ENCODE measurements at places on chromosomes 2 and 18. TPM values are rescaled to one million over a fixed set of nuclear protein-coding genes. Genes with fewer than 3 reads are reported as not detected.

The FAHD2B gene
- 9.6 TPM for total RNA-seq

DNA sequence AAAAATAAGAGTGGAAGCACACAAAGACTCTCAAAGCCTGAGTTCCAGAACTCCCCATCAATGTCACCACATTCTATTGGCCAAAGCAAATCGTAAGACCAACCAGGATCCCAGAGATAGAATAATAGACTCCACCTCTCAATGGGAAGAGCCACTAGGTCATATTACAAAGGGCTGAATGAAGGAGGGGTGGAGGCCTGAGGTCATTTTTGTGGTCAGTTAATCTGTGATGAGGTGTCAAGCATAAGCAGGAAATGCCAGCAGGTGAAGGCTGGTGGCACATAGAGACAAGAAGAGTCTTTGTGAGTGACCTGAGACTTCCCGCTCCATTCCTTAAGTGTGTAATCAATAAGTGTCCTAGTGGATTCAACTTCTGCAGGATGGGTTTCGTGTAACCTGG is 144.3 kb downstream of the TFCP2L1 start:
- no peaks in the 10 kb centered on the region for H3K4me1 ChIP-seq
- no peaks in the 10 kb centered on the region for H3K36me3 ChIP-seq
- H3K27ac ChIP-seq = no peak overlapping the region
- H3K27me3 ChIP-seq = peaks cover 3% of the 10 kb centered on the region

The AQP12B gene
- total RNA-seq = not detected

- H3K36me3 ChIP-seq = no peaks in the 10 kb centered on the region
- no peaks in the 10 kb centered on the region for H3K27me3 ChIP-seq
- no peak overlapping the region for H3K4me3 ChIP-seq
- peaks cover 7% of the 10 kb centered on the region for H3K4me1 ChIP-seq
These were observed 205.8 kb downstream of the INSIG2 start for GRCh38 chr2:118294063-118294462.

DNA sequence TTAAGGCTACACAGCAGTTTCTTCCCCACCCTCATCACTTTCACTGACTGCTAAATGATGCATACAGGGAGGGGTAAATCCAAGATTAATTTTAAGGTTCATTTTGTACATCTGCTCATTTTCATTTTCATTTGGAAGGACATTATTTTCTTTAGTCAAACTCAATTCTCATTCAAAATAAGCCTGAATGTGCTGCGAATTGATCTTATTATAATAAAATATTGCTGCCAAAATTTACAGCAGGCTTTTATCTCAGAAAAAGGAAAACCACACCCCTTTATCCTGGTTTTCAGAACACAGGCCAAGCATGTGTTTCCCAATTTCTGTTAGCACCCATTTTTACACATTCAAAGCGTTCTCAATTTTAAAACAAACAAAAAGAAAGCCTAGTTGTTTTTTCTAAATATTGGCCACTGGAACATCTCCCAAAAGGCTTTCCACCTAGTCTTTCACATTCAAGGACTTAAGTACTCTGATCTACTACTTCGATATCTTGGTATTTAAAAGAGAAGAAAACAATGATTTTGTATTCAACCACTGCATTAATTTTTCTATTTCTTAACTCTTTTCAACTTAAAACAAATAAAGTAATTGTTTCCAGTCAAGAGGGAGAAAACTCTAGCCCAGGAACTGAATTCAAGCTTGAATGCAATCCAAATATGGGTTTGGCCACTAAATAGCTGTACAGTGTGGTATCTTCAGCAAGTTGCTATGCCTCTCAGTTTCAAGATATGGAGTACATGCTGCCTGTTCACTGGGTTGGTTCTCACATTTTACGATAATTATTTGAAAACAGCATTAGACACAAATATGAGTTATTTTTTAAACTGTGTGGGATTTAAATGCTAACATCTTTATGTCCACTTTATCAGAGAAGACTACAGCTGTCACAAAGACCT is 52.5 kb downstream of the CDH2 start:
- no peaks in the 10 kb centered on the region for H3K36me3 ChIP-seq
- DNase-seq = no peak
- H3K4me1 ChIP-seq = no peaks in the 10 kb centered on the region
- H3K27me3 ChIP-seq = no peaks in the 10 kb centered on the region
- no peak overlapping the region for H3K27ac ChIP-seq

The SPATA3 gene
- total RNA-seq = not detected

DNA sequence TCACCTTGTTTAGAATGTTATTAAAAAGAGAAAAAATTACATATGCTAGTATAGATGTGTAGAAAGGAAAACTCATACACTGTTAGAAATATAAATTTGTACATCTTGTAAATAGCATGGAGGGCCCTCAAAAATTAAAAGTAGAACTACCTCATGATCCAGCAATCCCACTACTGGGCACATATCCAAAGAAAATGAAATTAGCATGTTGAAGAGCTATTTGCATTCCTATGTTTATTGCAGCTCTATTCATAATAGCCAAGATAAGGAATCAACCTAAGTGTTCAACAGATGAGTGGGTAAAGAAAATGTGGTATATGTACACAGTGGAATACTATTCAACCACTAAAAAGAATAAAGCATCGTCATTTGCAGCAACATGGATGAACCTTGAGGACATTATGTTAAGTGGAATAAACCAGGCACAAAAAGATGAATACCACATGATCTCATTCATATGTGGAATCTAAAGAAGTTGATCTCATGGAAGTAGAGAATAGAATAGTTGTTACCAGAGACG is 251.5 kb upstream of the THUMPD2 start:
- no peaks in the 10 kb centered on the region for H3K36me3 ChIP-seq
- no peak overlapping the region for H3K27ac ChIP-seq
- H3K4me1 ChIP-seq = no peaks in the 10 kb centered on the region
- no peaks in the 10 kb centered on the region for H3K27me3 ChIP-seq
- no peak for DNase-seq

The SPP2 gene
- total RNA-seq = not detected

DNA sequence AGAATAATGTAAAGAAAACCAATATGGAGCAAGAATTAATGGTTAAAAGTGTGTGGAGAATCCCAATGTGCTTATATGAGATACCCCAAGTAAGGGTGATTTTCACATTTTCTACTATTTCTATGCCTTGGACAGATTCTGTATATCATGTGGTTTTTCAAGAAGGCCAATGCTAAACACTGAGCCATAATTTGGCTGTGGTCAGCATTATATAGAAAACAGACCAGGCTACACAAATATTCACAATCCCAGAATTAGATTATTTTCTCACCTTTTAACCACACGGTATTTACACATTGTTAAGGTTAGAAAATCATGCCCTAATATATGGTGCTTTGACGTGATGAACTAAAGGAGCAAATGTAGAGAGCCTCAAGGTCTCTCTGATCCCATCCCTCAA is 277.4 kb upstream of the LRATD1 start:
- DNase-seq = no peak
- no peak overlapping the region for H3K27ac ChIP-seq
- H3K4me3 ChIP-seq = no peak overlapping the region
- H3K27me3 ChIP-seq = no peaks in the 10 kb centered on the region

- H3K4me1 ChIP-seq = no peaks in the 10 kb centered on the region
- H3K27me3 ChIP-seq = peaks cover 36% of the 10 kb centered on the region
- H3K4me3 ChIP-seq = no peak overlapping the region
- H3K27ac ChIP-seq = no peak overlapping the region
- no peak for DNase-seq
These were observed 212.0 kb upstream of the SALL3 start for GRCh38 chr18:78767648-78768071.

DNA sequence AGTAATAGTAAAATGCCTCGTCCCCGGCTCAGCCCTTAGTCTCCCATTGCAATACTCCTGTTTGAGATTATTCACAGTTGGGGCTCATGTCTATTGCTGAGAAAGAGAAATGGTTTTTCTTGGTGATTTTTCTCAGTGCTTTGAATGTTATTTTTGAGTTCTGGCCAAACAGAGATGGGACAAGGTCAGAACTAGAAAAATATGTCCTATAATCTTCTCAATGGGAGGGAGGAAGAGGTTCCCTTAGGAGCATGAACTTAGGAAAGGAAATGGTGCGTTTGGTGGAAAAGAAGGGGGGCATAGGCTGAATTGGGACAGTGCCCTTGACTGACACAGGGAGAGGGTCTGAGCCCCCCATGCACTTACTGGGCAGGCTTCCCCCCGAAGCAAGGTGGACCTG is 133.8 kb downstream of the AGAP1 start:
- peak; percentile 55 for DNase-seq
- peaks cover 20% of the 10 kb centered on the region for H3K4me1 ChIP-seq
- no peaks in the 10 kb centered on the region for H3K27me3 ChIP-seq

DNA sequence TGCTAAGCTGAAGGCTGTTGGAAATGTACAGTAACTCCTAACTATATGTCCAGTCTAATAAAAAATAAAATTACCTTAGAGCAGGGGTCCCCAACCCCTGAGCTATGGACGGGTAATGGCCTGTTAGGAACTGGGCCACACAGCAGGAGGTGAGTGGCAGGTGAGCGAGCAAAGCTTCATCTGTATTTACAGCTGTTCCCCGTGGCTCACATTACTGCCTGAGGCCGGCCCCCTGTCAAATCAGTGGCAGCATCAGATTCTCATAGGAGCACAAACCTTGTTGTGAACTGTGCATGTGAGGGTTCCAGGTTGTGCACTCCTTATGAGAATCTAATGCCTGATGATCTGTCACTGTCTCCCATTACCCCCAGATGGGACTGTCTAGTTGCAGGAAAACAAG is 73.1 kb upstream of the CXCR4 start:
- DNase-seq = no peak
- H3K4me3 ChIP-seq = no peak overlapping the region
- H3K27me3 ChIP-seq = no peaks in the 10 kb centered on the region
- H3K36me3 ChIP-seq = no peaks in the 10 kb centered on the region
- H3K4me1 ChIP-seq = no peaks in the 10 kb centered on the region

GRCh38 chr2:205892665-205893259 is 193.2 kb downstream of the INO80D start:
- DNase-seq = no peak
- H3K4me3 ChIP-seq = no peak overlapping the region
- H3K36me3 ChIP-seq = no peaks in the 10 kb centered on the region
- no peak overlapping the region for H3K27ac ChIP-seq

- no peak overlapping the region for H3K4me3 ChIP-seq
- DNase-seq = peak; percentile 63
- H3K4me1 ChIP-seq = peaks cover 2% of the 10 kb centered on the region
- no peak overlapping the region for H3K27ac ChIP-seq
- no peaks in the 10 kb centered on the region for H3K36me3 ChIP-seq
- H3K27me3 ChIP-seq = no peaks in the 10 kb centered on the region
These were observed 89.2 kb upstream of the LRATD1 start for GRCh38 chr2:14543284-14543683.

DNA sequence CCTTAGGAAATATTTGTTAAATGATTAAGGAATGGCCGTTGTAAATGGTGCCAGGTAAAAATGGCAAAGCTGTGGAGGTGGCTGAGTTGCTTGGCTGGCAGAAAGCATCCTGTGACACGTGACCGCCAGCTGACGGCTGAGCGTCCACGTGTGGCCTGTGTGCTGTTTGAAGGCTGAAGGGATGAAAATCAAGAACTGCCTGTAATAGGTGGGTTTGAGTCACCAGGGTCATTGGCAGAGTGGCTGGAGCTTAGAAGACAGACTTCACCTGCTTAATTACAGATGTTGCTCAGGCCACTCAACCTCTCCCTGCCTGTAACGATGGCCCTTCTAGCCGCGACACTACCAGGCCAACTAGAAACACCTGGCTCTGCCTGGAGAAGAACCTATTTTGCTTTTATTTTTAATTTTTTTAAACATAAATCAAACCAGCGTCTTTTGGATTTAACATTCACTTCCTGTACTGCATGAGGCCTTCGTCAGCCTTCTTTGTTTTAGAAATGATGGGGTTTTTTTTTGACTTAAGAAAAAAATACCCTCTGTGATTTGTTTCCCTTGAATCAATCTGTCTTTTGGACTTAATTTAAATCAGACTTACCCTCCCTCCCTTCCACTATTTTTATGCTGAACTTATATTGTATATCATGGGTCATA is 206.5 kb downstream of the PRKCE start:
- H3K36me3 ChIP-seq = no peaks in the 10 kb centered on the region
- peak overlapping the region; percentile 16 for H3K27ac ChIP-seq
- H3K4me3 ChIP-seq = no peak overlapping the region
- H3K27me3 ChIP-seq = peaks cover 2% of the 10 kb centered on the region
- H3K4me1 ChIP-seq = peaks cover 17% of the 10 kb centered on the region
- DNase-seq = no peak

- no peaks in the 10 kb centered on the region for H3K36me3 ChIP-seq
- H3K27ac ChIP-seq = no peak overlapping the region
- H3K4me3 ChIP-seq = no peak overlapping the region
- no peaks in the 10 kb centered on the region for H3K27me3 ChIP-seq
- H3K4me1 ChIP-seq = no peaks in the 10 kb centered on the region
These were observed 8.5 kb upstream of the STK39 start for GRCh38 chr2:168255866-168256265.

The MAPRE2 gene
- 17.3 TPM for total RNA-seq

GRCh38 chr2:3108710-3109702 is 268.6 kb downstream of the EIPR1 start:
- H3K27ac ChIP-seq = no peak overlapping the region
- H3K4me1 ChIP-seq = peaks cover 3% of the 10 kb centered on the region
- H3K36me3 ChIP-seq = no peaks in the 10 kb centered on the region
- no peak for DNase-seq
- no peak overlapping the region for H3K4me3 ChIP-seq
- H3K27me3 ChIP-seq = no peaks in the 10 kb centered on the region

The ECEL1 gene
- total RNA-seq = 0.31 TPM

DNA sequence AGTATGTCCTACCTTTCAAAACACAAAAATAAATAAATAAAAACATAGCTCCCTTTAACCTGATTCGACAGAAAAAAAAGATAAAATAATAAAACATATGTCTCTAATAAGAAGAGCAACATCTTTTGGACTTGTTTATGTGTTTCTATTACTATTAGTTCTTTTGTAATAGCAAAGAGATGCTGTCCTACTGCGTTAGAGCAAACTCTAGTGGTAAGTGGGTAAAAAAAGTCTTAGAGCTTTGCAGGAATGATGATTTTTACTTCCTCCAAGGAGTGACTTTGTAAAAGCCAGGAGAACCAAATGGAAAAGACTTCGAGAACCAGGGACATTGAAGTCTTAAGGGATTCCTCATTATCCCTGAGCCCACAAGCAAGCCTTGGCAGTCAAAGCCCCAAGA is 450.1 kb downstream of the METTL4 start:
- H3K36me3 ChIP-seq = no peaks in the 10 kb centered on the region
- no peaks in the 10 kb centered on the region for H3K4me1 ChIP-seq
- DNase-seq = peak; percentile 61
- no peak overlapping the region for H3K27ac ChIP-seq

GRCh38 chr2:108222261-108222660 is 17.5 kb upstream of the SULT1C3 start:
- H3K27ac ChIP-seq = no peak overlapping the region
- H3K4me3 ChIP-seq = no peak overlapping the region
- H3K36me3 ChIP-seq = no peaks in the 10 kb centered on the region

Measured in muscle of leg (tissue), 16 donors.